ENCODE measurements at places on chromosomes 7 and 10.

DNA sequence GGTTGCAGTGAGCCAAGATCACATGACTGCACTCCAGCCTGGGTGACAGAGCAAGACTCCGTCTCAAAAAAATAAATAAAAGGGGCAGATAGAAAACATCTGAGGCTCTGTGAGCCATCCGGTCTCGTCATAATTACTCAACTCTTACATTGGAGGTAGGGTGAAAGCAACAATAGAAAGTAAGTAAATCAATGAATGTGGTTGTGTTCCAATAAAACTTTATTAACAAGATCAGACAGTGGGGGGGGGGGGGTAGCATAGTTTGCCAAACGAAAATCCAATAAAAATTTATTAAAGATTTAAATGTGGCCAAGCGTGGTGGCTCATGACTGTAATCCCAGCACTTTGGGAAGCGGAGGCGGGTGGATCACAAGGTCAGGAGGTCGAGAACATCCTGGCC lies 2.8 kb upstream of the ZFAND4 start:
- DNase-seq: no peak

GRCh38 chr7:87202208-87202607 lies 17.3 kb downstream of the TMEM243 start:
- no peak for DNase-seq

GRCh38 chr10:93603023-93603422 lies 2.0 kb upstream of the RBP4 start:
- DNase-seq: no peak

DNA sequence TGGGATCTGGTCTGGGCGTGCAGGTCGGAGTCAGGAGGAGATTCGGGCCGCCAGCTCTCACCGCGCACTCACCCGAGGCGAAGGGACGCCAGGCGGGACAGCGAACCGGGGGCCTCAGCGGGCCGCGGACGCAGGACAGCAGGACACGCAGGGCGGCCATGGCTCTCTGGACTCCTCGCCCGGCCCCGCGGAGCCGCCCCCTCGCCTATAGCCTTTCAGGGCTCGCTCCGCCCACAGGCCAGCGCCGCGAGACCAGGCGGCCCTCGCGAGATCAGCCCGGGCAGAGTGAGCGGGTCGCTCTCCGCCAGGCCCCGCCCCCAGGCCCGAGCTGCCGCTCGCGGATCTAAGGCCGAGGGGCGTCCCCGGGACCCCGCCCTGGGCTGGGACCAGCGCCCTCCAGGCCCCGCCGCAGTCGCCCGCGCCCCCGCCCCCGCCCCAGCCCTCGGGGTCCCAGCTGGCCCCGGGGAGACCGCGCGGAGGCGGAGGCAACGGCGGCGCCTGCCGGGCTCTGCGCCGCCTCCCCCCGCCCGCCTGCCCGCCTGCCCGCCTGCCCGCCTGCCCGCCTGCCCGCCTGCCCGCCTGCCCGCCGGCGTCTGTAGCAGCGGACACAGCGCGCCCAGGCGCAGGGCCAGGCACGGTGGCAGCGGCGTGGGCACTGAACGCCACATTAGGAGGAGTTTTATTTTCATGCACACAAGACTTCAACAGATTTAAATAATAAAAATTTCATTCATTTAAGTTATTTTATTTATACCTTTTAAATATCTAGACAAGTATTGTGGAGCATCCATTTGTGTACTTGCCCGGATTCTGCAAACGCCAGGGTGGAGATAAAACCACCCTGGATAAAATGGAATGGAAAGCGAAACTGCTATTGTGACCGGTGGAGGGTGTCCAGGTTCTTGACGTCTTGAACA lies at the start of gene ECHS1:
TSS of gene ECHS1 (minus strand) at position 181 of the 917 bp plus-strand sequence. CDS start at position 160, 21 bp downstream.
- peak; percentile 69 for DNase-seq

- DNase-seq: peak; percentile 10
These were observed 38.0 kb downstream of the PRKAG2 start for GRCh38 chr7:151838861-151839381.

DNA sequence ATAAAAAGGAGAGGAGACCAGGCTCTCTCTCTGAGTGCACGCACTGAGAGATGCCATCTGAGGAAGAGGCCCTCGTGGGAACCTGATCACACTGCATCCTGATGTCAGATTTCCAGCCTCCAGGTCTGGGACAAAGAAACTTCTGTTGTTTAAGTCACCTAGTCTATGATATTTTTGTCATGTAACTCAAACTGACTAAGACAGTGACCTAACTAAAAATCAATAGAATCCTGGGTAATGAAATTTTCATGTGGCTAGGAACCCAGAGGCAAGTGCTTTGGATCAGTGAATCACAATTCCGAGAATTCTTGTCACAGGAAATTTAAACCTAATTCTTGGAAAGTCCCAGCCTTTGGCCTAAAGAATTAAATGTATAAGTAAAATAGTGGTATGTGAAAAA lies 107.7 kb downstream of the SLC16A9 start:
- DNase-seq: no peak
